ENCODE measurements at places on chromosomes 2 and 18.

GRCh38 chr18:74252039-74252395, 39.7 kb downstream of the CYB5A start:
- no peak for DNase-seq

GRCh38 chr2:27025861-27026851, 6.6 kb upstream of the TMEM214 start:
- no peak for DNase-seq

- DNase-seq = no peak
Measured at GRCh38 chr18:28176948-28177827, at the start of gene CDH2. Gene CDH2, minus strand, starts transcription at chr18:28177130. Its CDS starts 108 bp downstream, at chr18:28177022.

DNA sequence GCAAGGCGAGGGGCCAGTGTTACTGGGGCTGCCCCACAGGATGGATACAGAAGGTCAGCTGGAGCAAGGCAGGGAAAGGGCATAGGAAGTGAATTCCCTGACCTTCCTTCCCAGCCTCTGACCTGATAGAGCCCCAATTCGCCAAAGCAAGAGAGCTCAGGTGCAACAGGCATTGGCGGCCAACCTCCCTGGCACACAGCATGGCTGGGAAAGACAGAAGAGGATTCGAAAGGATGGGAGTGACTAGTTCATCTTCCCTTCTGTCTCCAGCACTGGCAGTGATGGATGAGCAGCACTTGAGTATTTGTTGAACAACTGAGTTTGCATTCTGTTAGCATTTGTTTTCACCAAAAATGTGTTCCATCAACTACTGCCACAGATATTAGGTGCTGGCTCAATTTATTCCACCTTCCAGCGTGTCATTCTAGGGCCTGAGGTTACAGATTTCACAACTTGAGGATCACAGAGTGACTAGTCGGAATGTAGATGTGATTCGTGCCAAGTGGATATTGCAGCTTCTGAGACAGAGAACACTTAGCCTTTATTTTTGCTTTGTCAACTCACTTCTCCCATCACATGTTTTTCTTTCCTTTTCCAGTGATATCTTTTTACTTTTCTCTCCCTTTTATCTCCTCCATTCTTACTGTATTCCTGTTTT, 6.2 kb downstream of the COPS8 start:
- DNase-seq = no peak

- no peak for DNase-seq
Measured at GRCh38 chr2:226755631-226756030, 44.0 kb downstream of the IRS1 start.

- no peak for DNase-seq
Measured at GRCh38 chr2:120545521-120546047, 190.1 kb upstream of the GLI2 start.

DNA sequence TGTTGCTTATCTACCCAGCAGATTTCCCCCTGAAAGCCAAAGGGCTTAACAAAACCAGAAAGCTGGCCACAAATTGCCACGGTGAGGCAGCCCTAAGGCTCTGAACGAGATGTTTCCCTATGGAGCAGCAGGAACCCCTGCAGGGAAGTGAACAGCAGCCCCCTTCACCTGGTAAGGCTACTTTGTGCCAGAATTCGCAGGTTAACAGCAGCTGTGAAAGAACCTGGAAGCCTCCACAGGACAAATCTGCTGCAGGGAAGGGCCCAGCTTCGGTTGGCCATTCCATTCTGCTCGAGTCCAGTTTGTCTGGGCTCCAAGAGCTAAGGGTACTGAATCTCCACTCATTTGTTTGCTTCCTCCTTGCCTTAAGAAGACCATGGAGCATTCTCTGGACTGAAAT, 175.3 kb downstream of the PDE11A start:
- no peak for DNase-seq
